NCI-H526 (cell line): ENCODE measurements at places on chromosomes 3 and 15.

GRCh38 chr3:102361101-102361500 is 73.7 kb upstream of the ZPLD1 start:
- DNase-seq, result no peak

DNA sequence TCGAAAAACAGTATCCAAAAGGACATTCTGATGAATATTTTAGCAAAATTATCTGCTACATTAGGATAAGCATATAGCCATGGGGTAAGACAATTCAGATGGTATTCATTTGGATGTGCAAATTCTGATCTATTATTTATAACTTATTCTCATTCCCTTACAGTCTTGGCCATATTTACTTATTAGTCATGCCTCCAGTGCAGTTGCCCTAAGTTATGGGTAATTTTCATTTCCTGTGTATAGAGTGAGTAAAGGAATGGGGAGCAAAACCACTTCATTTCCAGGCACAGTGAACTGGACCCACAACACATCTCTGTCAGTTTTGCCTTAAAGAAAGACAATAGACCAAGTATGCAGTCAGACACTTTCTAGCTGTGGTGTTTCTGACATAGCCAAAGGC is 134.3 kb downstream of the POLQ start:
- DNase-seq, result no peak

DNA sequence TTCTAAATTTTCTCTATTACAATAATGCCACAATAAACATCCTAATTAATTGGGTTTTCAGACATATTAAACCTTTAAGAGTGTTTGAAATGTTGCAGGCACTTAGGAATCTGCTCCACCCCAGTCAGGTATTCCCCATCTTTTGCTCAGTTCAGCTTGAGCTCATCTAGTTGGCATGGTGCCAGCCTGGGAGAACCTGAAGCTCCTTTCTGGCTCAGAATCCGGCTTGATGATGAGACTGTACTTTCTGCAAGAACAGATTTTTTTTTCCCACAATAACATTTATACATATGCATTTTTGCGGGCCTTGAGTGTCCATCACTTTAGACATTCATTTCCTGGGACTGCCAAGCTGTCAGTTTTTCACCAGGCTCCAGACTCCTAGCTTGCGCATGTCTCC is 7.7 kb upstream of the OXSR1 start:
- DNase-seq, result no peak

GRCh38 chr3:56251343-56251945 is 216.8 kb downstream of the ERC2 start:
- peak; percentile 55 for DNase-seq

GRCh38 chr3:143237077-143237627 is 117.6 kb downstream of the CHST2 start:
- DNase-seq, result no peak

- DNase-seq, result no peak
These were observed 408.7 kb downstream of the OXSM start for GRCh38 chr3:26198609-26199008.

- DNase-seq, result no peak
These were observed 30.0 kb downstream of the KLHL25 start for GRCh38 chr15:85764649-85765277.

DNA sequence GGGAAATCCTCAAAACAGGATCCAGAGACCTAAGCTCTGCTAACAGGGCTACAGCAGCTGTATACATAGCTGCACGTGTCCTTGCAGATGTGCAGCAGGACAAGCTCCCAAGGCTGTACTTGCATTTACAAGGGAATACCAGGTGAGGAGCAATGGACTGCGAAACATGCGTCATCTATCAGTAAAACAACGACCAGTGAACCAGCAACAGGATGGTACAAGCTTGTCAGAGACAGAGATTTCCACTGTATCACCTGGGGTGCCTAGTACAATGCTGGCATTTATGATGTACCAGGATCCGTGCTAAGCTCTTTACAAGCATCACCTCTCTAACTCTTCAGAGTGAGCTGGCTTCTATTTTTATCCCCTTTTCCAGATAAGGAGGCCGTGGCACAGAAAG is 227.3 kb downstream of the FOXP1 start:
- DNase-seq, result no peak

GRCh38 chr15:40926659-40927494 is 2.3 kb upstream of the DLL4 start:
- DNase-seq, result peak; percentile 42

DNA sequence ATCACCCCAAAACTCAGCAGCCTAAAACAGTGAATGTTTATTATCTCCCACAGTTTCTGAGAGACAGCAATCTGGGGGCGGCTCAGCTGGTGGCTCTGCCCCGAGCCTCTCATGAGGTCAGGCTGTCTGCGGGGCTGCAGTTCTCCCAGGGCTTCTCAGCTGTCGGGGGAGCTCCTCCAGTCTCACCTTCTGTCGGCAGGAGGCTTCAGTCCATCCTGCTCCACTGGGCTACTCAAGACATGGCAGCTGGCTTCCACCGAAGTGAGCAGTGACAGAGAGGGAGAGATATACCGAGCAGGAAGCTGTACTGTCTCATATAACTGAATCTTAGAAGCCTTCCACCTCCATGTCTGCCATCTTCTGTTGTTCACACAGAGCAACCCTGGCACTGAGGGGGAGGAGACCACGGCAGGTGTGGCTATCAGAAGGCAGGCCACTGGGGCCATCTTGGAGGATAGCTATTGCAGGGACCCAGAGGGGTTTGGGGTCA is 72.8 kb upstream of the ITGA11 start:
- DNase-seq, result no peak

DNA sequence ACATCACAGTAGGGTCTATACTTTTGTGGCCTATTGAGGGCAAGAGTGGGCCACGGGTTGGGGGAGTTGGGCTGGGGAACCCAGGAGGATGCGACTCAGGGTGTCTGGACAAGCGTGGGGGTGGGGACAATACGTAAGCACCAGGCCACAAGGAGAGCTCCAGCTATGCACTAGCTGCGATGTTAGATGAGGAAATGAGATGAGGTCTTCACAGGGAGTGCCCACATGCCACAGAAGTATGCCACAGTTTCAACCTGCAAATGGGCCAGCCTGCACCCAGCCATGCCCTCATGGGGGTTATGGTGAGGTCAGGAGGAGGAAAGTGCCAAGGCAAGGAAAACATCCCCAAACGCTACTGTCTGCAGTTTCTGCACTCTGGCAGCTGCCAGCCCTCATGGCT is 30.5 kb downstream of the CACNA2D2 start:
- no peak for DNase-seq

- peak; percentile 40 for DNase-seq
These were observed 940 bp downstream of the BOC start for GRCh38 chr3:113212150-113212843.

DNA sequence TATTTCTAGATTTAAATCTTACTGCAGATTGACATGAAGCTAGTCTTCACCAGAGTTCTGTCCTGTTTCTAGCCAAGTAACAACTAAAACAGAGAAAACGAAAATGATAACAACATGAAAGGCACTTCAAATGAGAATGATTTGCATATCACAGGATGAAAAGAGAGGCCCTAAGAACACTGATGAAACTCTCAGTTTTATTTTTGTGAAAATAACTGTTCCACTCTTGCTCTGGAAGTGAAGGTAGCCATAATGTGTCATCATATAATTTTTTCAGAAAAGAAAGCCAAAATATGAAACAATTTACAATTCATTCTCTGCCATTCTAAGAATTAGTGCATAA is 274.4 kb downstream of the ADAMTSL3 start:
- no peak for DNase-seq

DNA sequence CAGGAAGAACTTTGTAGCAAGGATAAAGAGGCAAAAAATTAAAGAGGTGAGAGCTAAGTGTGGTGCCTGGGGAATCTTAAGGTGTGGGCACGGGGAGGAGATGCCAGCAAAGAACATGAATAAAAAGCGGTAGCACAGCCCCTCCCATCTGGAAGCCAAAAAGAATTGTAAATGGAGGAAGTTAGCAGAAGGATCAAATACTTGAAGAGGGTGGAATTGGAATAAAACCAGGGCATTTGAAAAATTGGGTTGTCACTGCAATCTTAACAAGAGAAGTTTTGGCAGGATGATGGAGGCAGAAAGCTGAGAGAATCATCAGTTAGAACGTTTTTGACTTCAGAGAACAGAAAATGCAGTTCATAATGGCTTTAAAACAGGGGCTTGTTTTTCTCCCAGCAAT is 2.4 kb downstream of the CCR2 start:
- no peak for DNase-seq

DNA sequence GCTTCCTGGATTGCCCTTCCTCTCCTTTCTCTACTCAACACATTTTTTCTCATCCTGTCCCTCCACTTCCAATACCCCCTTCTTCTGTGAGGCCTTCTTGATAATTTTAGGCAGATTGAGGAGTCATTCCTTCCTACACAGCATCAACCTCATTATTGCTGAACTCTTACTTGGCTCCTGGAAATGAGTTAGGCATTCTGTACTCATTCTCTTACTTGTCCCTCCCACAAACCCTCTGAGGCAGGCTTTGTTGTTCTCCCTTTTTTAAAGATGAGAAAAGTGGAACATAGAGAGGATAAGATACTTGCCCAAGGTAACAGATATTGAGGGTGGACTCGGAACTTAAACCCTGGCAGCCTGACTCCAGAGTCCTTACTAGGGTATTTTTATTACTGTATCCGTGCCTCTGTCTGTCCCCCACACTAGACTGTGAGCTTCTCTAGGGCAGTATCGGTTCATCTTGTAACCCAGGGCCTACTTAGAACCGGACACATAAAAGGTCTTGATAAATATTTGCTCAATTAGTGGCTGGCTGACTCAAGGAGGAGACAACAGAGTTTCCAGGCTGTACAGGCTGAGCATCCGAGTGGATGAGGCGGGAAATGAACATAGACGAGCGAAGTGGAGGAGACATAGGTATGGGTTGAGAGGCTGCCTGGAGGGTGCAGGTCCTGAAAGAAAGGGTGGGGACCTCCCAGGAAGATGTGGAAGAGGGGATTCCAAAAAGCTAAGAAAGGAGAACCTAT is 148.7 kb upstream of the ATP2B2 start:
- no peak for DNase-seq

DNA sequence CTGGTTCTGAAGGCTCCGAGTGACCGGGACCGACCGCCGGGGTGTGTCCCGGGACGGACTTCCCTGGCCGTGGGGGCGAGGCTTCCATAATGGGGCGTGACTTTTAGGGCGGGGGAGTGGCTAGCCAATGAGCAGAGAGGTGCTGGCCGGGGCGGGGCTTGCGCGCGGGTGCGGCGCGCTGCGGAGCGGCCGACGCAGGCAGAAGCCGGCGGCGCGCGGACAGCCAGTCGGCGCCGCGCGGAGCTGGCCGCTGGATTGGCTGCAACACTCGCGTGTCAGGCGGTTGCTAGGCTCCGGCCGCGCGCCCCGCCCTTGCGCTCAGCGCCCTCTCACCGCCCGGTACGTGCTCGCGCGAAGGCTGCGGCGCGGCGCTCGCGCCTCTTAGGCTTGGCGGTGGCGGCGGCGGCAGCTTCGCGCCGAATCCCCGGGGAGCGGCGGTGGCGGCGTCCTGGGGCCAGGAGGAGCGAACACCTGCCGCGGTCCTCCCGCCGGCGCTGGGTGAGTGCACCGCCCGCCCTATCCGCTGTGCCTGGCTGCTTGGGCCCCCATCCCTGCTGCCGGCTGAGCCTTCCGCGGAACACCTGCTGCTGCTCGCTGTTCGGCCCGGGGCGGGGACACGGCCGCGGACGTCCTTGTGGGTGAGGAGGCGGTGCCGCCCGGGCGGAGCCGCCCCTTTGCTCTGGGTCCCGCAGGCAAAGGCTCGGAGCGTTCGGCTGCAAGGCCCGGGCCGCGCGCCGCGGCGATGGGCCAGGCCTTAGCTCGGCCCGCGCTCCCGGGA is at the start of gene DAG1:
DAG1 (plus strand) TSS at position 332 of the 778 bp plus-strand sequence. CDS start 40,268 bp downstream, outside the sequence.
- DNase-seq, result peak; percentile 97
